Activated CD4-positive, alpha-beta T cell treated with anti-CD3 and anti-CD28 coated beads, Interleukin-2, amount 10 ng/mL, durations not matched to agents 7 days and 5 days (primary cell): ENCODE measurements at places on chromosomes 2 and 18.

- no peak for DNase-seq
These were observed 603 bp downstream of the ATAD2B start for GRCh38 chr2:23926290-23926749.

DNA sequence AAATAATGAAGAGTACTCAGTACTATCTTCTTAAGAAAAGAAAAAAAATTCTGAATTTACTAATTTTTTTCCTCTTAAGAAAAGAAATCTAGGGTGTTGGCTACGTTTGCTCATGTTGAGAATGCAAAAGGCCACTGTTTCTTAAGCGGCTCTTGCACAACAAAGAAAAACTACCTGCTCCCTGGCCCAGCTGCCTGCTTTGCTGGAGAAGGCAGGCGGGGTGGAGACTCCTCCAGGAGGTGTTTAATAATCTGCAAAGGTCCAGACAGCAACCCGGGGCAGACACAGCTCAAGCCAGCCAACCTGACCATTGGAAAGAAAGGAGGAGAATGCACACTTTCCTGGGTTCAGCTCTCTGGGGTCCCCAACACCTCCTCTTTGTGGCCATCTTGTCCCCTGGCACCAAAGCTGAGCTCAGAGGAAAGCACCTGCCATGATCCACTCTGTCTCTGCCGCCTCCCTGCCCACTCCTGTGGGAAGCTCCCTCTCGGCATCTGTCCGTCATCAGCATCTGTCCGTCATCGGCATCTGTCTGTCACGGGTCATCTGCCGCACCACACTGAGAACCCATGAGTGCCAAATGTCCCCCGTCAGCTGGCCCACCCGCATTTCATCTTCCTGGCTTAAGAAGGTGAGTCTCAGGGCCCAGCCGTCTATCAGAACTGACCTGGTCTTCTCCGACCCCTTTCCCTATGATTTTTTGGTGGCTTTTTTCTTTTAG, 11.9 kb downstream of the ZNF516 start:
- DNase-seq: no peak

DNA sequence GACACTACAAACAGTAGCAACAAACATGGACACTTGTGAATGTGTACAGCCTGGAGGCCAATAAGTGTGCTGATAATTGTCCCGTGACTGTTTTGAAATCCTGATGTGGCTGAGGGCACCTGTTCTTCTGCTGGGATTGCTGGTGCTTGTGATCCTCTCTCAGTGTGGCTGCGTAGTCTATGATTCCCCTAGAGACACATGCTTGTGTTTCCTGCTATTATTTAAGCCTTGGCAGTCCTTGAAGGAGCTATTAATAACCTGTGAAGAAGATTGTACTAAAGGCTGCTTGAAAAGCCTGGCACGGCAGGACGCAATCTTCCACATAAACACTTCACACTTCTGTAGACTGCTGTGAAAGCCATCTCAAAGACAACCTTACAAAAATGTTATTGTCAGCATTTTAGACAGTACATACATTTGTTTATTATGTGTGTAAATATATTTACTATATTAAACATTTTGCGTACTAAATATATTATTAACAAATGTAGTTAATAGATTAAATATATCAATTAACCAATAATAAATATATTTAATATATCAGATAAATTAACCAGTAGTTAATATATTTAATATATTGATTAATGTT, 71.4 kb downstream of the GALR1 start:
- no peak for DNase-seq

DNA sequence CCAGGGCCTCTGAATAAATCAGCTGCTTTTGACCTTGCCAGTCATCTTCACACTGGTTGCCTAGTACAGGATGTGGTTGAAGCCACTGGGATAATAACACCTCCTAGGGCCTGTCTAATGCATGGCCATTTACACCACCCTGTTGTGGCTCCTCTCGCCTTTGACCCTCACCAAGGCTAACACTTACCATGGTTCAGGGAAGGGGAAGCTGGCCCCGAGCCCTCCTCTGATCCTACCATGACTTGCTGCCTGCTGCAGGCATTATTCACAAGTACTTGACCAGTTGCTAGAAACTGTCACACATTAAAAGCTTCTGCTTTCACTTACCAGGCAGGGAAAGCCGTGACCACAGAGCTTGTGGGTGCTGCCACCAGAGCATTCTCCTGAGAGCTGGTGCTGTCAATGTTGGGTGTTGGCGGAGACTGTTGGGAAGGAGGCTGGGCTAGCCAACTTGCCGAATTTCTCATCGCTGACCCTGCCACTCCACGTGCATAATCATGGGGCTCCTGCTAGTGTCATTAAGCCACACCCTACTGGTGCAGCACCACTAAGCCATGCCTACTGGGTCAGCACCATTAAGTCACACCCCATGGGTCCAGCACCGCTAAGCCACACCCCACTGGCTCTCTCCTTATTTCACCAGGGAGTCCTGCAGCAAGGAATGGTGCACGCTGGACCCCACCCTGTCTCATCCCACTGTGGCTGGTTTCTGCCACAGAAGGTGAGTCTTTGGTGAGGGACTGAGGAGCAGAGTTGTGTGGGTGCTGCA, 47.0 kb upstream of the TTC39C start:
- peak; percentile 35 for DNase-seq

GRCh38 chr18:25137197-25137472, 214.8 kb downstream of the ZNF521 start:
- DNase-seq: no peak
